ENCODE measurements at places on chromosomes 11 and 22. TPM values are rescaled to one million over a fixed set of nuclear protein-coding genes. Genes with fewer than 3 reads are reported as not detected.

The PANX3 gene
- total RNA-seq = not detected

GRCh38 chr22:22882033-22882717 is 5.4 kb upstream of the IGLL5 start:
- no peak for DNase-seq

The GAL gene
- total RNA-seq = 3.9 TPM

DNA sequence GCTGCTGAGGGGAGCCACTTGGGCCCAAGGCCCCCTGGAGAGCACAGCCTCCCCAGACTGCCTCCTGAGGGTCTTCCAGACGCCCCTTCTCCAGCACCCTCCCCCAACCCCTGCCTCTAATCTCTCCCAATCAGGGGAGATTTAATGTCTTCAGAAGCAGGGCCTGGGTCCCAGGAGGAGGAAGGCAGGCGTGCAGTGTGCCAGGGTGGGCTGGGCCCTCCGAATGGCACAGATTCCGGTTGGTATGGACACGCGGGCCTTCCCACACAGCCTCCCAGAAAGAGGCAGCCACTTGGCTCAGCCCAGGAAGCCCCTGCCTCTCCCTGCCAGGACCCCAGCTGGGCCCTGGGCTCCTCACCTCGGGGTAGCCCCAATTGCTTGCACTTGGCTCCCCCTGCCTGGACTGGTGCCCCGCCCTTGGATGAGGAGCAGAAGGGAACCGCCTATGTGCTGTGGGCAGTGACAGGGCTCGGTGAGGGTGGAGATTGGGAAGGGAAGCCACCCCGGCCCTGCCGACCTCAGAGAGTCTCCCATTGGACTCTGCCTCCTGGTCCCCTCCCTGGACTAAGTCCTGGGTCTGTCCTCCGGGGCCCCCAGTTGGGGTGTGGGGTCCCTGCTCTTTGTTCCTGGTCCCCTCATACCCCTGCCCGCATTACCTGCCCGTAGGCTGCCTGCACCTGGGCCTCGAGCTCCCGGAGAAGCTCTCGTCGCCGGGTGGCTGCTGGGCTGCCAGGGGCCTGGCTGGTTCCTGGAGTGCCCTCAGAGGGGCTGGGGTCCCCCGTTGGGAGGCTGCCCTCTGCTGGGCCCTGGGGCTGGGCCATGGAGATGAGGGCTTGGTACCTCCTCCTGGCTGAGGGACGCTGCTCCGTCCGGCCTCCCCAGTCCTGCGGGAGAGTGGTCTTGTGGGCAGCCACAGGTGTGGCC is 572 bp upstream of the CABP2 start:
- DNase-seq = no peak

DNA sequence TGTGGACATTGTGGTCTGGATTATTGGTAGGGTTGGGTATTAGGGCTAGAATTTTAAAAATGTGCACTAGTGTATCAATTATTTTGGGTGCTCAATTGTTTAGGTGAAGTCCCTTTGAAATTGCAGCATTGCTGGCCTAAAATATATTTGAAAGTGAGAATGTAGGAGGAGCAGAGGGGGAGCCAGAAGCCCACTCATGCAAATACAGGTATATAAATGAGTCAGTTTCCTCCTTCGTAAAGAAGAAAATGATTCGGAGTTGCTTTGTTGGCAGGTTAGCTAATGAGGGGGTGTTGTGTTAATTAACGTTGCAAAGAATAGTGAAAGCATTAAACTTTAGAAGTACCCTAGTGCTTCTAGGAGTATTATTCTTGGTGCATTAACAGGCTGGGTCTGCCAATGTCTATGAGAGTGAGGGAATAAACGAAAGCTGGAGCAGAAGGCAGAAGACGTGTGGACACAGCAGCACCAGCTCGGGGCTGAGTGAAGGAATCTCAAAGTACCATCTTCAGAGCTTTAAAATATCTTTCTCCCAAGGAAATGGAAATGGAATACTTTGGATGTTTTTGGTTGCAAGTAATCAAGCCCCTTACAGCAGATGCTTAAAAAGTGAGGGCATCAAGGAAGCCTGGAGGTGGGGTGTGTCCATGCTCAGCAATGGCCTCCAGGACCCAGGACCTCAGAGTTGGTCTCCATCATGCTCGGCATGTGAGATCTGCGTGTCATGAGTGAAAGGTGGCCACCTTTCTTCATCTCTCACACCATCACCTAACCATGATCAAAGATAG is 522.9 kb downstream of the NTM start:
- no peak for DNase-seq

DNA sequence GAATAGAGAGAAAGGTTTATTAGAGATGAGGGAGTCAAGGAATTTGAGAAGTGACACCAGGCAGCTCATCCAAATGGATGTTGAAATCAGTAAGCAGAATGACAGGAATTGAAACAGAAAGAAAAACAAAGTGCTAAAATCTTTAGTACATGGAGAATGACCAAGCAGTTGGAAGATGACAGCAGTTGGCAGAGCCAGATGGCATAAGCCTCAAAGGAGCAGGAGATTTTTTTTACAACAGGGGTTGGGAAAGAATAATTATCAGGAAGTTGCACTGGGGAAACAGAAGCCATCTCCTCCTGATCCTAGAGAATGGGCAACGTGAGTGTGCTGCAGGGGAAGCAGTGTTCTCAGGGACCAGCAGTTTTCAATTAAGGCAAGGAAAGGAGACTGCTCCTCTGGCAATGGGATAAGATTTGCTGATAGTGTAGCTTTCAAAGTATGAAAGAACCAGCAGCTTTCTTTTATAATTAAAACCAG is 28.9 kb downstream of the RAB39A start:
- no peak for DNase-seq

The OR10A2 gene
- not detected for total RNA-seq

DNA sequence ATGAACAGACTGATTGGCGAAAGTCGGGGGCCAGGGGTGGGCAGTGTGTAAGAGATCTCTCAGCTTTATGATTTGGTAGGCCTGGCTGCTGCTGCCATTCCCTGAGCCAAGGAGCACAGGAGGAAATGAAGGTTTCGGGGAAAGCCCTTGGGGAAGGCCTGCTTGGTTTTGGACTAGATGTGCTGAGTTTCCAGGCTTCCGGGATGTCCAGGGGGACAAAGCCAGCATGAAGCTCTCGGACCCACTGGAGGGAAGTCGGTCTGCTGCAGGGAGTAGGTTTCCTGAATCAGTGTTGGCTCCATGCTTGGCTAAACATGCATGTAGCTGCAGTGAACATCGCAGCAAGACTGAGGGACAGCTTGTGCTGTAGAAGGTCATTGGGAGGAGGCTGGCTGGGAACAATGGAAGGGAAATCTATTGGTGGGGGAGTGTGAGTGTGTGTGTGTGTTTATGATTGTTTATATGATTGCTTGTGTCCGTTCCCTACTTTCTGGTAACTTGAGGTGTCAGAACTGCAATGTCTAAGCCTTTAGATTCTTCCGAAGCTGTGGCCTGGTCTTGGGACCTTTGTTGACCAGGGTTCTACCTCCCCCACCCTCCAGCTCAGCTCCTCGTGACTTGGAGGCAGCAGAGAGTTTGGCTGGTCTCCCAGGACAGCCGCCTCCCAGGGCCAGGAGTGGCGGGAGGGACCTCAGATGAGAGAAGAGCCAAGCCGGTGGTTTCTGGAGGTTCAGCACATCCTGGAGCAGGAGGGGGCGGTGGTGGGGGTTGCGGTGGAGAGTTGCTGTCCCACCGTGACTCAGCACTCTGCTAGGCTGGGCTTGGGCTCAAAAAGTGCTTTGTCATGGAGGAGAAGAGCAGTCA is 4.0 kb upstream of the FTH1 start:
- DNase-seq = peak; percentile 92

GRCh38 chr11:10942620-10943019 is 84.8 kb upstream of the ZBED5 start:
- no peak for DNase-seq

DNA sequence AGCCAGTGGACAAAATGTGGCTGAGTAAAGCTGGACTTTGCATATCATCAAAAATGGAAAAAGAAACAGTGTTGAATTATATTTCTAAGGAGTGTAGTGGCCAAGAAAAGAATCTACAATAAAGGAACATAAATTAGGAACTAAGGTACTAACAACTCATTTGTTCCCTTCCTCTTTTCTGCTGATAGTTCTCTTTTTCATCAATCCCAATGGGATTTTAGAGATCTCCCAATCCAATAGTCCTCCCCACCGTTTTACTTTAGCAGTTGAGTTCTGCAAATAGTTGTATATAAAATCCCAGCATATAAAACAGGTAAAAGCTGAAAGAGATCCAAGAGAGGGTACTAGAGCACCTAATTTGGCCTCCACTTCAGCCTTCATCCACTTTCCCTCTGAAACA is 2.0 kb downstream of the PRCP start:
- DNase-seq = no peak

The PNPLA3 gene
- 26.8 TPM for total RNA-seq

DNA sequence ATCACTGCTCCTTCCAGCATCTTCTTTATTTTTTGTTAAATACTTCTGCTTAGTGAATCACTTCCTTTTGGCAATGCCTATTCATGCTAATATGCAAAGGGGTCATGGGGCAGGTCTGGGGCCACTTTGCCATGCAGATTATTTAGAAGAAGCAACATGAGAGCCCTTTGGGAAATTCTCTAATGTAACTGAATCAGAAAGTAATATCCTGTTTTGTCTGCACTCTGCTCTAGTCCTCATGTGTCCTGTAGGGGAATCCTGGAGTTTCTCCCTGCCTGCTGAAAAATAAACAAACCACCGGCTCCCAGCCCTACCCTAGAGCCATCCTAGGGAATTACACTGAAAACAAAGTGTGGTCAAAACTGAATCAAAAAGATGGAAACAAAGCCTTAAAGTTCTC is 176.5 kb upstream of the POU2AF2 start:
- DNase-seq = peak; percentile 48

GRCh38 chr11:65329478-65329877 is 4.2 kb upstream of the DPF2 start:
- DNase-seq = no peak

The OSBP2 gene
- total RNA-seq = 9.2 TPM

DNA sequence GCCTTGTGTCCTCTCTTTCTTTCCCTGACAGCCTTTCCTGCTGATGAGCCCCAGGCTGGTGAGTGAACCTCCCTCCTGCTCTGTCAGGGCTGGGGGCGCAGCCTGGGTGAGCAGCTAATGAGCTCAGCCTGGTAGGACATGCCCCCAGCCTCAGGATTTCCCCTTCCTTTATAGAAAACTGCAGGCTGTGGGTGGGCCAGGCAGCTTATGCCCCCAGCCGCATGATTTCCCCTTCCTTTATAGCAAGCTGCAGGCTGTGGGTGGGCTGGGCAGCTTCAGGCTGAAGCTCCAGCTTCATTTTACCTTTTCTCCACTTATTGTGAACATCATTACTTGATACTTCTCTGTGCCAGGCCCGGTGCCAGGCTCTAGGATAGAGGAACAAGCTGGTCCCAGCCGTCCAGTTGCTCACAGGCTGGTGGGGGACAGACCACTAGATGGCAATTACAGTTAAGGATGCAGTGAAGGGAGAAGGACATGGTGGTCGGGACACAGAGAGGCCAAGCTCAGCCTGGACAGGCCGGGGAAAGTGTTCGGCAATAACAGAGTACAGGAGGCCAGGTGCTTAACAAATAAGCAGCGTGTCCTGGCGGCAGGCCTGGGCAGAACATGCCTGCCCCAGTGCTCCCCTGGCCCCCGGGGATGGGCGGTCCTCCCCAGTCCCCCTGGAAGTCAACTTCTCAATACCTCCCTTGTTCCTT is 5.3 kb downstream of the LGALS12 start:
- no peak for DNase-seq

The PAFAH1B2 gene
- total RNA-seq = 83.7 TPM

GRCh38 chr11:63534895-63535461 is 1.6 kb upstream of the PLAAT4 start:
- no peak for DNase-seq

DNA sequence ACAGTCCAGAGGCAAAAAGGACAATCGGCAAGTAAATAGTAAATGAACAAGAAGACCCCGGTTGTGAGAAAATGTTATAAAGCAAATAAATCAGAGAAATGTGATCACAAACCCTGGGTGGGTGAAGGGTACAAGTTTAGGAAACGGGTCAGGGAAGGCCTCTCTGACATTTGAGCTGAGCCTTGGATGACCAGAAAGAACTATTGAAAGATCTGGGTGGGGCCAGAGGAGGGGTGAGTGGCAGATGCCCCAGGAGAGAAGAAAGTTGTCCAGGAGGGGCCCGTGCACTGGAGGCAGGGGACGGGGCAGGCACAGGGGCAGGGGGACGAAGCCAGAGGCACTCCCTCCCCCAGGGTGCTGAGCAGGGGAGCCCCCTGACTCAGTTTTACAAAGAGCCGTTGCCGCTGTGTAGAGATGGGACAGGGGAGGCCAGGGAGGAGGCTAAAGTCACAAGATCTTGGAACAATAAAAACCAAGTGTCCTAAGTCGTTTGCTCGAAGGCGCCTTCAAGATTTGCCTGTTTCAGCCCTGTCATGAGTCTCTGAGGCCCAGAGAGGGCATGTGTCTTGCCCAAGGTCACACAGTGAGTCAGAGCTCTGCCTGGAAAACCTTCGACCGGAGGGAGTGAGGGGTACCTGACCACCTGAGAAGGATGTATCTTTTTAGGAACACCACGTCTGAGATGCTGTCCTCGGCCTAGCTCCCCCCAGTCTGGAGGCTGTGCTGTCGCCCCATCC is 10.8 kb upstream of the PDGFB start:
- no peak for DNase-seq

GRCh38 chr11:69193629-69194028 is 37.9 kb downstream of the SMIM38 start:
- DNase-seq = no peak

The ACRV1 gene
- total RNA-seq = not detected

DNA sequence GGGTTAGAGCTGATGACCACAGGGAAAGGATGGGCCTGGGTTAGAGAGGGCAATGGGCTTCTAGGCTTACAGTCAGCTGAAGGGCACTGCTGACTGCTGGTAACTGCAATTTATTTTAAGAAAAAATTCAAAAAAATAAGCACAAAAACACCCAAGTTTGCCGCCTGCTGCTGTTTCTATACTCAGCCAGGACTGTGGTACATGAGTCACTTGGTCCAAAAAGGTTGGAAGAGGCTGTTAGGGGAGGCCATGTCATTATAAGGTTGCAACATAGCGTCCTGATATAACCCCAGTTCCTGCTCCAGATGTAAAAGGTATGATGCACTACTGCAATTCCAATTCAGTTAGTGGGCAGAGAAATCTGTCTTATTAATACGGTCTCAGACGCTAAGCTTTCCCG is 98.9 kb downstream of the ETS1 start:
- DNase-seq = no peak

The DERL3 gene
- total RNA-seq = 1.2 TPM

- no peak for DNase-seq
Measured at GRCh38 chr11:117966908-117967307, 19.3 kb upstream of the IL10RA start.

All from PC-9 (cell line).